H54 (cell line): ENCODE measurements at places on chromosomes 2 and 18.

DNA sequence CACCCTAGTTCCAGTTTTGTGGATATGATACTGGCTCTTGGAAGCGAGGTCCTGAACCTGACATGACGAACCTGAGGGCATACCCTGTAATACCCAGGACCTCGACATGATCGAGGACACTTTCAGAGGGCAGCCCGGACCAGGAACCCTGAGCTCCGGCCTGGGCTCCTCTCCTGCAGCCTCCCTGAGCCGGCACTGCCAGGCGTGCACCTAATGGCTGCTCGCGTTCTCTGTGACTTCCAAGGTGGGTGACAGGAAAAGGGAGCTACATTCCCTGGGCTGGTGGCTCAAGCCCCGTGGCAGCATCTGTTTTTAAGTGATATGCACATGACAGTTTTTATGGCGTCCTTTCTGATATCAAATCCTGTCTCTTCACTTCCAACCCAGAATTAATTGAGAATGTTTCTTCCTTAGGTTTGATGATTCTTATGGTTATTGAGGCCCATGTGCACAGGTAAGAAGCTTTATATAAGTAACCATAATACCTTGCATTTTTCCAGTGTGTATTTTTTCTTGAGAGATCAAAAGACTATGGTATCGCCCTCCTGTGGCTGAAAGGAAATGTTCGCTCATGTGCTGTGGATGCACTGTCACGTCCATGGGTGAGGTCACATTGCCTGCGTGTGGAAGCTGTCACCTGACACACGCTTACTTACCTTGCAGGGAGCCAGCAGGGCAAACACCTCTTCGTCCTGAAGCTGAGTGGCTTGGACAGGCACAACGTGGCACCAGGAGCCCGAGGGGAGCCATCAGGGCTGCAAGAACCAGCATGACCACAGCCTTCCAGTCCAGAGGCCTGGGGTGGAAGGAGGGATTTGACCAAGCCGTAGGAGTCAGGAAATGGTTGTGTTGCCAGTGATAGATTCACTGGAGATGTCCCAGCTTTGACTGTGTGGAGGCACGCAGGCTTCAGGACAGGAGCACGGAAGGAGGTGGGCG, 367.4 kb upstream of the MYT1L start:
- DNase-seq, result peak; percentile 18

DNA sequence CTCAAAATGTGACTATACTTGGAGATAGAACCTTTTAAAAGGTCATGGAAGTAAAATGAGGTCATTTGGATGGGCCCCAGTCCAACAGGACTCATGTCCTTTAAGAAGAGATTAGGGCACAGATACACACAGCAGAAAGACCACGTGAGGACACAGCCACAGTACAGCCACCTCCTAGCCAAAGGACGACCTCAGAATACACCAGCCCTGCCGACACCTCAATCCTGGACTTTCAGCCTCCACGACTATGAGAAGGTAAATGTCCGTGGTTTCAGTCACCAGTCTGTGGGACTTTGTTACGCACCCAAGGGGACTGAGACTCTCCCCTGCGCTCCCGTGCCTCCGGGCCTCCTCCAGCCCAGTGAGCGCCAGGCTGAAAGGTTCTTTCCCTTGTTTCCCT, 30.2 kb upstream of the HPCAL1 start:
- DNase-seq, result no peak

DNA sequence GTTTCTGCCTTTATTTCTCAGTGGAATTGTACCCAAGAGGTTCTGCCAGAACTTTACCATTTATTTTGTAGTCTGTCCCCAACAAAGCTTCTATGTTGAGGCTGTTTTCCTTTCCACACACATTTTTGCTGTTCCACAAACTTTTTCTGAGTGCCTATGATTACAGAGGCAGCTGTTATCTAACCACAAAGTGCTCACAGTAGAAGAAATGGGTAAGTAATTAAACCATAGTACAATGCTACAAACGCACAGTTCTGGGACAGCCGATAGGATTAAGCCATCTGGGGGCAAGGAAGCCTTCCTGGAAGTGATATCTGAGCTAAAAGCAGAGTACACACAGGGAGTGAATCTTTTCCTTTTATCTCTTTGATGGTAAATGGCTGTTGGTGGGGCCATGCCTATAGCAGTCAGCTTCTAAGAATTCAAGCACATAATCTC, 3.9 kb upstream of the MGAT4A start:
- DNase-seq, result no peak

- no peak for DNase-seq
These were observed 586 bp downstream of the PDE11A start for GRCh38 chr2:178072000-178072382.

GRCh38 chr2:226048611-226049010, 649.1 kb downstream of the NYAP2 start:
- DNase-seq, result peak; percentile 17

GRCh38 chr2:227509076-227509475, 37.1 kb downstream of the AGFG1 start:
- DNase-seq, result no peak

GRCh38 chr2:96271995-96272394, 6.0 kb downstream of the CIAO1 start:
- DNase-seq, result no peak

- no peak for DNase-seq
These were observed 135.4 kb downstream of the PHLPP1 start for GRCh38 chr18:62850619-62851306.

DNA sequence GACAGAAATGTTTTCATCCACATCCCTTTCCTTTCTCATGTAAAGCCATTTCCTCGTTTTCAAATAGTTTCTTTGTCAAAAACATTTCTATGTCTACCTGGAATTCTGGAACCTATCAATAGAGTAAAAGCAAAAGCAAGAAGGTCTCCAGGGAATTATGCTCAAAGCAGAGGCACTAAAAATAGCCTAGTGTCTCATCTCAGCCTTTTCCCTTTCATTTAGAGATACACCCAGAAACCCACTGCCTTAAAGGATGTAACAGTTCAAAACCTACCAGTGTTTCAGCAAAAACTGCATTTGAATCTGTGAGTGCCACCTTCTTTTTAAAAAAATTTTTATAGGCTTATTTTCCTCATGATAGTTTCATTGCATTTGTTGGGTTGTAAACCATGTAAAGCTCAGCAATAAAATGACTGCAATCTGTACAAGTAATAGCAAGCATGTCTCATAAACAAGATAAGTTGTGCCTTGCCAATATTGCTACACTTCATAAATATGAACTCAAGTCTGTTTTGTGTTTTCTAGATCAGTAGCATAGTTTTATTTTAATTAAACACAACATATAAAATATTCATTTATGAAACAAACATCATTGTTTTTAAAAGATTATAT, 927.3 kb upstream of the ACVR2A start:
- DNase-seq, result no peak

- DNase-seq, result no peak
These were observed 229.2 kb downstream of the BCL2 start for GRCh38 chr18:63090334-63090733.

- DNase-seq, result no peak
These were observed 125.3 kb upstream of the SP3 start for GRCh38 chr2:174090476-174090875.

GRCh38 chr2:59314031-59314766, 1073.1 kb upstream of the FANCL start:
- DNase-seq, result no peak

GRCh38 chr2:241836292-241836691, 22.4 kb downstream of the PDCD1 start:
- no peak for DNase-seq

DNA sequence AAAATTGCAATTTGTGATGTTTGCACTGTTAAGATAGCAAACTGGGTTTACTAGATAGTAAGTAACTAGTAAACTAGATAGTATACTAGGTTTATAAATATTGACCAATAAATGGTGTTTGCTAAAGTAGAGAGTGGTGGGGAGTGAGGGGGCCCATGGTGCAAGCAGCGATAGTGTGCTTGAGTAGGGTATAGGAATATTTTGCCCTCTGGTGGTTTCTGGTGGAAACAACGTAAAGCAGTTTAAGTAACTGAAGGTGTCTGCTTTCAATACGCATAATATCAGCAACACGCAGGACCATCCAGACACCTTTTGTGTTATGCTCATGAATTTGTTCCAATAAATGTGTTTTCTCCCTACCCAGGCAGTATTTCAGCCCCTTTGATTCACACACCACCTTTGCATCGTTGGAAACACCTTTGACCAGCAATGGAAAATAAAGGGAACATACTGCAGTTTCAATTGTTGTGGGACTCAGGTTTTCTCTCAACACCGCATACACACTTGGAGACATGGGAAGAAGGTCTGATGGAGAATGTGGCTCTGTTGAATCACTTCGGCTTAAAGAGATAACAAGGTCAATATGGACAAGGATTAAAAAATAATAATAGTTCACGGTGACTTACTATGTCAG, 16.7 kb upstream of the STAT1 start:
- DNase-seq, result no peak

- DNase-seq, result no peak
These were observed 45.2 kb upstream of the PGAP1 start for GRCh38 chr2:196971574-196972279.

DNA sequence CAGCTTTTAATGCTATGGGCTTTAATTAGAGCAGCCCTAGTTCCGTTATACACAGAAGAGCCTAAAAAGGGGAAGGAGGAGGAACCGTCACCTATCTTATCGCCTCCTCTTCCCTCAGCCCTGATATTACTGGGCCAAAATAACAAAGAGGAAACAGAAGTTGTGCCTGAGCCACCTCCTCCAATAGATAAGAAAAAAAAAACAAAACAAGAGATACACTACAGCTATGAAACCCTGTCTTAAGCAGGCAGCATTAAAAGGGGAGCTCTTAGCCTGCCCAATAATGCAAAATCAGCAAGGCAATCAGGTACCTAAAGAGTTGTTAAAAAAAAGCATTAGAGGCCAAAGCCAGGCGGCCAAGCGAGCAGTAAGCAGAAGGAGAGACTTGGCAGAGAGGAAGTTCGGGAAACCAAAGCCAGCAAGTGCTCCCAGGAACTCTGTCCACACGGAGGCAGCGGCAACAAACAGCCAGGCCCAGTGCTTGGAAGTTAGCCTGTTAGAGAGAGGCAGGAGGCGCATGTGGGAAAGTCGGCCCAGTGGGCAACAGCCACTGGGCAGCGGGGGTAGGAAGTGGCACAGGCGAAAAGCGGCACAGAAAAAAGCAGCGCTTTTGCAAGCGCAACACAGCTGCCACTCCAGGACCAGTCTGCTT, 41.8 kb upstream of the PDK1 start:
- DNase-seq, result no peak

- DNase-seq, result no peak
These were observed 70.8 kb upstream of the SLC1A4 start for GRCh38 chr2:64918220-64918886.

DNA sequence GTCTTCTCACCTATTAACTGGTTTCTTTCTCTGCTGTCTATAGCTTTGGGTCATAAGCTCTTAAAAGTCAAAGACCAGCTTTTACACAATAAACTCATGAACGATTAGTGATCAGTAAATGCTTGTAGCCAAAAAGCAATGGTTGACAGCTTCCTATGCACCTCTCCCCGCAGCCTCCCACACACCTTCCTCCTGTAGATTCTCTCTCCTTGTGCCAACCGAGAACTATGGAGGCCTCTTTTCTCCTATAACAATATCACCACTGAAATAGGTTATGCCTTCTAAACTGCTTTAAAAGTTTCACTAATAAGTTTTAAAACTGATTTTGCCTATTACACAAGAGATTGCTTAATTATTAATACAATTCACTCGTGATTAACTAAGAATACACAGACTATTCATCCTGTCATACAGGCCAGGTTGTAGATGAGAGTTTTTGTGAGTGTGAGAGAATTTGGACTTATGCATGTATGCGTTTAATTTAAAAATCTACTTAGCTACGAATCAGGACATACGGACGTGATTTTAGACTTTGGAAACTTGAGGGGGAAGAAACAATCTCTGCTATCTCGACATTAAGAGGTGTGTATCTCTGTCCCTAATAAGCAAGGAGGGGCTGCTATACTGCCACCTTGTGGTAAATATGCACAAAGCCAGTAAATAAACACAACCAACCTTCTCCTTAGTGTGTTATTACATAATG, 229.1 kb upstream of the RBBP8 start:
- DNase-seq, result no peak

- no peak for DNase-seq
These were observed 77.4 kb downstream of the LRRFIP1 start for GRCh38 chr2:237704501-237705434.

DNA sequence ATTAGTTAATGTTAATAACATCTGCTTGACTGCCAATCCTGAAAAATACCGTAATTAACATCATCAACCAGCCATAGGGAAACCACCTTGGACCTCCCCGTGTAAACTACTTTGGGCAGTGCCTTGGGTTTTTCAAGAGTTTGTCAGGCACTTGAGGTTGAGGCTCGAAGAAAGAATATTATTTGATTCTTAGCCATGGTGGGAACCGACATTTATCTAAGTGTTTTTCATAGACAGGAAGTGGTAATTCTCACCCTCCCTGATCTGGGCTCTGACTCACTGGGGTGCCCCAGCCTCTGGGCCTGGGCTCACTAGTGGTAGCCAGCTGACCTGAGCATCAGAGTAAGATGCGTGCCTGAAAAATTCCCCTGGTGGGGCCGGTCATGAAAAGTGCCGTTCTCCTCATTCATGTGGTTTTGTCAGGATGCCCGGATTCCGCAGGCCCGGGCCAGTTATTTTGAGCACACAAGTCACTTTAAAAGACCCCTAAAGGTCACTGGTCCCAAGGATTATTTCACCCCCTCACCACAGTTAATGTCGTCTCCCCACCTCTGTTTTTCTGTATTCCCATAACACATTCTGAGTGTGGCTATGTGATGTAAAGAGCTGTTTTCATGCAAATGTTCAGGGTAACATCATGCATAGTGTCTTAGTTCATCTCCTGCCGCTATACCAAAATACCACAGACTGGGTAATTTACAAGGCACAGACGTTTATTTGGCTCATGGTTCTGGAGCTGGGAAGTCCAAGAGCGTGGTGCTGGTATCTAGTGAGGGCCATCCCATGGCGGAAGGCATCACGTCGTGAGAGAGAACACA, 21.6 kb upstream of the SPATA3 start:
- peak; percentile 82 for DNase-seq

- no peak for DNase-seq
These were observed 4.6 kb upstream of the IER3IP1 start for GRCh38 chr18:47180765-47181164.

DNA sequence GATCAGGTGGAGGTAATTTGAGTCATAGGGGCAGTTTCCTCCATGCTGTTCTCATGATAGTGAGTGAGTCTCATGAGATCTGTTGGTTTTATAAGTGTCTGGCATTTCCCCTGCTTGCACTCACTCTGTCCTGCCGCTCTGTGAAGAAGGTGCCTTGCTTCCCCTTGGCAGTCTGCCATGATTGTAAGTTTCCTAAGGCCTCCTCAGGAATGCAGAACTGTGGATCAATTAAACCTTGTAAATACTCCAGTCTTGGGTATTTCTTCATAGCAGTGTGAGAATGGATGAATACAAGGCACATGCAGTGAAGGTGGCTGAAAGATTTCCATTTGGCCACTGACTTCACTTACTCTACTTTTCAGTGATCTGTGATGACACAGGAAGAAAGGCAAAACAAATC, 133.7 kb downstream of the SH3BP4 start:
- no peak for DNase-seq

DNA sequence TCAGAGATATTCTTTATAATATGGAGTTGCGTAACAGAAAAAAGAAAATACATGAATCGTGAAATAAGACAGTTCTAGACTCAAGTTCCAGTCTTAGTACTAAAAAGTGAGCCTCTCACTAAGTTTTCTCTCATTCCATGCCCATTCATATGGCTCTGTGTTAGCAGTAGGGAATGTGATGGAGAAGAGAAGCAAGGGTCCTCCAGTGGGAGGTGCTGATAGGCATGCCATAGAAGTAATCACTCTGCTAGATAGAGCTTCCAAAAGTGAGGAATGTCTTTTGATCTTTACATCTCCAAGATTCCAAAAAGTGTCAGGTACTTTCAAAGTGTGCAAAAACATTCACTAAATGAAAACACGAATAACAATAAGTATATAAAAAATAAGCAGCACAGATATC, 678.4 kb downstream of the DCDC2C start:
- DNase-seq, result no peak
